Activated CD4-positive, alpha-beta T cell treated with anti-CD3 and anti-CD28 coated beads for 48 hours (primary cell): ENCODE measurements at places on chromosomes 3 and 15.
A peak's percentile ranks its signal among the peaks of the same experiment; 100 is the strongest.

DNA sequence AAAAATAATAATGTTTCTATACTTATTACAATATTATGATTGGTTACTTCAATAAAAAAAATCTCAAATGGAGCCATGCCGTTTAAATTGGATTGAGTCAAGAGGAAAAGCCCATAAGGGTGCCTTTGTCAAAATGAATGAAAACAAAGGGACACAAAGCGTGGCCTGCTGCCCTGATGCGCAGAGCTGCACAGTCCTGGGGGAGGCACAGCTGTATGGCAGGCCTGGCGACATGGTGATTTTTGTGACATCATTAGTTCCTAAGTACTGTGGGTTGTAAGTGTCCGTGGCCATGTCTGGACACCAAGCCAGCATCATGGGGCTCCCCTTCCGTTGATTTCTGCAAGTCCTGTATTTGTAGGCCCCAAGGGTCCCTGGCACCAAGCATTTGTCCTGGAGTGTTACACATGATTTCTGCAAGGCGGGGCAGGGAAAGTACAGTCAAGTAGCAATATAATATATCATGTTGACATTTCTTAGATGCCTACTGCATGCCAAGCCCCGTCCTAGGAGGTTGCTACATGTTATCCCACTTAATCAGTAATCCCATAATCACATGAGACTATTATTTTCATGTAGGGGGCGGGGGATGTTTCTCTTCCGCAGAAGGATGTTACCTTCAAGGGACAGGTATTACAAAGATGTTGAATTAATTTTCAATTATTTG, 59.7 kb downstream of the GHSR start:
- no peak for DNase-seq

GRCh38 chr3:194609601-194610000, 23.6 kb downstream of the TMEM44 start:
- DNase-seq: no peak

DNA sequence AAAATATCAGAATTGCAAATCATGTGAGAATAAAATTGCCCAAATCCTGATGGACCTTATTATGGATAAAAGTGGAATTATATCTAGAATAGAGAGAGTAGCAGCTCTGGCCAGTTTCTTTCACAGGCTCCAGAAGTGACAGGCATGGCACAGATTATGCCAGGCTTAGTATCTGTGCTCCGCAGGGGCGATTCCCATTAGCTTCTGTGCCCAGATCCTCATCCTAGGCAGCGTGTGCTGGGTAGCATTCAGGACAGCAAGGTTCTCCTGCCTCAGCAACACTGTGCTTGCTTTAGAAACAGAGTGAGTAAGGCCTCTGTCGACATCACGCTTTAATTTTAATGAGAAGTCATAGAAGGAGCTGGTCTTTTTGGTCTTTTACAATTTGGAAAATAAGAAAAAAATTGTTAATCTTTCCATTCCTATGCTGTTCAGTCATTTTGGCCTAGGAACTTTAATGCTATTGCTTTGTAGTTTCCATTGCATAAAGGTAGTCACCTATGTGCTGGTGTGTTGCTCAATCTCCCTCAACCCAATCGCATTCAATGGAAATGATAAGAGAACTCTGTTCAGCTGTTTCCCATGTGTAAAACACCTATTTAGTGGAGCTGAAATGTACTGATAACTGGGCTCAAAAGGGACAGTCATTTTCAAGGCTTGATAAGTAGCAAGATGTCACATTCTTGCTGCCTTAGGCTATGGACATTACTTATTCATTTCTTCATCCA, 770.1 kb downstream of the AGBL1 start:
- no peak for DNase-seq

DNA sequence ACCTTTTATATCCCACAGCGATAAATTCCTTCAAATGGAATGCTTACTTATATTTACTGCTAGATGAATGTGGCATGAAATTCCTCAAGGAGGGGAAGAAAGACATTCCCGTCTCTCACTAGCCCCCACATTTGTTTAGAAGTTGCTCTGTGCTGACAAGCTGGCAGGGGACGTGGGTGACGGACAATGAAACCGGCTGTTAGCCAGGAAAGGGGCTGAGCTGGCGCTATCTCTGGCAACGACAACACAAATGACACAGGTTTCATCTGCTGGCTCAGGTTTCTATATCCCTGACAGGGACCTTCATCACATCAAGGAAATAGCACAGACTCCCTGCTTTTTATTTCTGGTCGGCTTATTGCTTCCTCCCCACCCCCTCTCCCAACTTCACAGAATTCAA, 15.8 kb downstream of the RUVBL1 start:
- DNase-seq: no peak

GRCh38 chr3:190132371-190132770, 11.7 kb upstream of the P3H2 start:
- no peak for DNase-seq

DNA sequence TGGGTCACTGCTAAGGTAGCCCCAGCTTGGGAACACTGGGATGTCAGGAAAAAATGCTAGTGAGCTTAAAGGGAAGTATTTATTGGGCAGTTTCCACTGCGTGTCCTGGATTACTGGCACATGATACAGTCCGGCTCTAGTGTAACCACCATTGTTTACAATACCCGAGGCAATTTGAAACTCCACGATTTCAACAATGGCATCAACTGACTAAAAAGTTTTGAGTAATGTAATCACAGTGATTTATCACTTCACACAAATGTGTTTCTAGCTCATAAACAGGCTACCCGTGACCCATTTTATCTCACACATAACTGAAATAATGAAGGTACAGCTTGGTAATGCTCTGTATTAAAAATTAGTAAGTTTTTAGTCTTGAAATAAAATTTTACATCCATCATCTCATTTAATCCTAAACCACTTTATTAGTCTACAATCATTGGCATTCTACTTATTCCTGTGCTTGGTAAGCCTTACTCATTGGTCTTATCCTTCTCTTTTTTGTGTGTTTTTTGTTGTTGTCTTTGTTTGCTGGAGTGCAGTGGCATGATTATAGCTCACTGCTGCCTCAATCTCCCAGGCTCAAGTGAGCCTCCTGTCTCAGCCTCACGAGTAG, 7.6 kb downstream of the ZMAT3 start:
- no peak for DNase-seq

DNA sequence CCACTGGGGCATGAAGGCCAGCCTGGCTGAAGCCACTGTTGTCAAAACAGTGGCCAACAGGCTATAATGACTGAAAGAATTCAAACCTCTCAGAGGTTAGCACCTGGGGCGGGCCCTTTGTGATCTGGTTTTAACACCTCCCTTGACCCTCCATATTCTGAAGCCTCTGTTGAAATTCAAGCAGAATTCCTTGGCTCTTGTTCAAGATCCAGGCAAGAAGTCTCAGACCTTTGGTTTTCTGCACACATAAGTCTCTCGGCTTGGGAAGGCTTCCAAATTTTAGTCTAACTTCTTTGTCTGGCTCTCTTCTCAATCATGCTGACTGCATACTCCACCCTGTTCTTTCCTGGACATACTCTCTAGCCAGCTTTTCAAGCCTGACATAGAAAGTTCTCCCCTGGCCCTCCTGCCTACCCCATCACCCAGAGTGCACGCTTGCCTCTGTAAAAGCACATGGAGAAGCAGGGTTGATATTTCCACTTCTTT, 144.5 kb downstream of the PDZRN3 start:
- no peak for DNase-seq

- no peak for DNase-seq
These were observed 318.4 kb upstream of the COL8A1 start for GRCh38 chr3:99319961-99320360.

DNA sequence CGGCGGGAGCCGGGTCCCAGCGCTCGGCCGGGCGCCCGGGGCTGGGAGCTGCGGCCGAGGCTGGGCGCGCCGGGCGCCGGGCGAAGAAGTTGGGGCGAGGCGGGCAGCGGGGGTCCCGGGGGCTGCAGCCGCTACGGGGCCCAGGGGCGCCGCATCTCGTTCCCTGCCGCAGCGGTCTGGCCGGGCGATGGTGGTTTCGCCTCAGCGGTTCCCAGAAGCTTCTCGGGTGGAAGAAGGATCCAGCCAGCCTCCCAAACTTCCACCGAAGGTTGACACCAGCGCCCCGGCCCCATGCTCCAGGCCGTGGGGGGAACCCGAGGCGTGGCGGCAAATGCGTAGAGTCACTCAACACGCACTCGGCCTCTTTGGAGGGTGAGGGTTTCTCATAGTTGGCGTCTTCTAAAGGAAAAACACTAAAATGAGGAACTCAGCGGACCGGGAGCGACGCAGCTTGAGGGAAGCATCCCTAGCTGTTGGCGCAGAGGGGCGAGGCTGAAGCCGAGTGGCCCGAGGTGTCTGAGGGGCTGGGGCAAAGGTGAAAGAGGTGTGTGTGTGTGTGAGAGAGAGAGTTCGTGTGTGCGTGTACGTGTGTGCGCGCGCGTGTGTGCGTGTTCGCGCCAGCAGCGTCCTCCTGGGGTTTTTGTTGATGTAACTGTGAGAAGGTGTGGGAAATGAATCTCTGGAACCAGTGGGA, 940 bp downstream of the BOC start:
- DNase-seq: peak; percentile 17

- DNase-seq: no peak
These were observed 170.0 kb downstream of the SOX2 start for GRCh38 chr3:181881749-181882148.

DNA sequence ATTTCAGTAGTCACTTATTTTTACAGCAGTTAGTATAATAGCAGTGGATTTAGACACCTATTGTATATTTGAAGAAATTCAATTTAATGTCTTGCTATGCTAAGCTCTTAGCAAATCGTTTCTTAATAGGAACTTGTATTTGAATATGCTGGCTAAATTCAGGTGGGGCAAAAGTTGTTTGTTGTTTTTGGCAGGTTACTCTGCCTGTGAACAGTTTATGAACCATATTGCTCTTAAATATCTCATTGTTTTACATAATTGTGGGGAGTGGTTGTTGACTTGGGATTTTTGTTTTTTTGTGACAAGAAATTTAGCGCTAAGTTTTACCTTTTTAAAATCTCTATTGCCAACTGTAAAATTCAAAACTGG, 43.4 kb downstream of the NR2C2 start:
- DNase-seq: no peak

DNA sequence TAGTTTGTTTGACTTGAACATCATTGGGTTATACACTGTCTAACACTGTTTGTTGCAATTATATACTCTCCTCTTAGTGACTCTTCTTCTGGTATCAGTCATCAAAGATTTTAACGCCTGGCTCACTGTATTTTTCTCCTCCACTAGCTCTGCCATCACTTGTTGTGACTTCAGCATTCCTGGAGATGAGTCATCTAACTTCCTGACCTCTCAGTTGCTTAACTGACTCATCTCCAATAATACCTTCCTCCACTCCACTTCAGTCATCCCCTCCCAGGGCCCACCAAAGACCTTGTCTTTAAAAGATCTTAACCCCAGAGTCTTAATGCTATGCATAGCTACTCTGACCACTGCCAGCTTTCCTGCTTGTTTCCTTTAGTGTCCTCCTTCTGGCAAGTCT, 28.6 kb upstream of the CLSTN2 start:
- DNase-seq: no peak

DNA sequence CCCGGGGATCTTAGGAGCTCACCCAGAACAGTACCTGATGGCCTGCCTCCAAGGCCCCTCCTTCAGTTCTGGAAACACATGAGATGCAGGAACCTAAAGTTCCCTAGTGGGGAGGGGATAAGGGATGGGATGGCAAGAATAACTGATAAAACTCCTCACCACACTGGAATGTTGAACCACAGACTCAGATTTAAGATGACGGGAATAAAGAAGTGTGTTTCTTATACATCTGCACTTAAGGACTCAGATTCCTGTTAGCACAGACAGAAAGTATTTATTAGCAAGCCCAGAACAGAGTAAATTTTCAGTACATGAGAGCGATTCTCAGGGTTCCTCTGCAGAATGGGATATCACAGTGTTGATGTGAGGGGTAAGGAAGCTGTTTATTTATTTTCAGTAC, 245.2 kb downstream of the TLE3 start:
- DNase-seq: no peak
